ENCODE measurements at places on chromosomes 7 and 10.

DNA sequence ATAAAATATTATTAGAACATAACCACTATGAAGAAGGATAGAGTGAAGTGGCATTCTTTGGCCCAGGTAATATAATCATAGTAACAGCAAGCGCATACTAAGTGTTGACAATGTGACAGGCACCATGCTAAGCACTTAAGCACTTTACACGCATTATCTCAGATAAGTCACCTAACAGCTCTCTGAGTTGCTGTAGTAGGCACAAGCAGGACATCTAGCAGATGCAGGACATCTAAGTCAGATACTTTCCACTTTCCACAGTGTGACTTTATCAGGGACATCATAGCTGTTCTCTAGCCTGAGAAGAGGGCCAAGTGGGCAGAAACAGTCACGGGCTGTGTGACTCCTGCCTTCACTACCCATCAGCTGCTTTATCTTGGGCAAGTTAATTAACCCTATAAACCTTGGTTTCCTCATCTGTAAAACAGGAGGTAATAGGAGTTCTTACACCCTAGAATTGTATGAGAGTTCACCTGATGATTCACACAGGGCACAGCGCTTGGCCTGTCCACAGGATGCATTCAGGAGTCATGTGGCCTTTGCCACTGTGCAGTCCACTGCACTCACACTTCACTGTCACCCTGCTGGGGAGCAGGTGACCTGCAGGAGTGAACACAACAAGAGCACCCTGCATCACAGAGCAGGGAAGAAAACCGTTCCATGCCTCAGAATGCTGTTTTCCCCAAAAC is 12.5 kb downstream of the LIPA start:
- DNase-seq, result no peak

GRCh38 chr7:98872328-98872924 is 2.6 kb upstream of the TMEM130 start:
- no peak for DNase-seq

GRCh38 chr10:44280226-44281014 is 104.5 kb downstream of the CXCL12 start:
- no peak for DNase-seq

GRCh38 chr7:134419875-134420274 is 39.0 kb downstream of the AKR1B1 start:
- no peak for DNase-seq

DNA sequence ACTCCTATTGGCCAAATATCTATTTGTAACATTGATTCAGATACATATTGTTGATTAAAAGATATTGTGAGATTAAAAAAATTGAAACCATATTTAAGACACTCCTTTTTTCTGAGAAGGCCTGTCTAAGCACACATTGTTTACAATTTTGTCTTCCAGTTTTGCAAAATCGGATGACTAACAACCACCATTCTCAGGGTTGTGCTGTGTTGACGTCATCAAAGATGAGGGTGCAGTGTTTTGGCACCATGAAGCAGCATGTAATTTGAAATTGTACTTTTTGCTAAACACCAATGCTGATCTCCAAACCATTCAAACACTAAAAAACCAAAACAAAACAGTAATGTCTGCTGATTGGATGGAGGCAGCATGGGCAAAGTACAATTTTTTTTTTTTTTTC is 7.4 kb downstream of the CREB5 start:
- DNase-seq, result no peak

DNA sequence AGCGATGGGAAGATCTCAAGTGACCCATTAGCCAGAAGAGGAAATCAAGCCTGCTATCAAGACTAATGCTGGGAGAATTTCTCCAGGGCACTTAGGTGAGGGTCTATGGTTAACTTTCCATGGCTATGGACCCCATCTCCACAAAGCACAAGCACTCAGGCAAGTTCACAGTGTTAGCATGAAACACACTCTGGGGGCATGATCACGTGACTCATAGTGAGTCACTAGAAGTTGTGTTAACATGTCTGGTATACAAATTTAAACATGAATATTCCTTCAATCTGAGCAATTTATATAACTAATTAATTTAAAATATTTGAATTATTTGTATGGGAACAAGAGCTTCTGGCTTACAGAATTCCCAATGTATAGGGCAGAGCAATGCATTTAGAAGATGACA is 131.8 kb downstream of the FAM204A start:
- DNase-seq, result no peak

DNA sequence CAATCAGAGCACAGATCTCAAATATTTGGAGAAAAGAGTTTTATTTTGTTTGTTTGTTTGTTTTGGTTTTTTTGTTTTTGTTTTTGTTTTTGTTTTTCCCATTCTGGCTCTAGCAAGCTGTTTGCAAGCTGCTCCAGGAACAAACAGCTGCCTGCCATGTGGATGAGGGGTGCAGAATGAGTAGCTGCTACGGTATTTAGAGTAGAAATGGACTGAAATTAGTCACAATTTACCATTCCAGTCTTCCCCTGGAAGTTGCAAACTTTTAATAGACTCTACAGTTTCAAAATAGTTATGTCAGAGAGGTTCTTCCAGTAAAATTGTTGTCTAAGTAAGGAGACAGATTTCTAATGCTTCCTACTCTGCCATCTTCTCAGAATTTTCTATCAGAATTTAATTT is 27.1 kb upstream of the TAS2R16 start:
- DNase-seq, result no peak

GRCh38 chr10:59872892-59873463 is 33.4 kb downstream of the CCDC6 start:
- DNase-seq, result no peak

DNA sequence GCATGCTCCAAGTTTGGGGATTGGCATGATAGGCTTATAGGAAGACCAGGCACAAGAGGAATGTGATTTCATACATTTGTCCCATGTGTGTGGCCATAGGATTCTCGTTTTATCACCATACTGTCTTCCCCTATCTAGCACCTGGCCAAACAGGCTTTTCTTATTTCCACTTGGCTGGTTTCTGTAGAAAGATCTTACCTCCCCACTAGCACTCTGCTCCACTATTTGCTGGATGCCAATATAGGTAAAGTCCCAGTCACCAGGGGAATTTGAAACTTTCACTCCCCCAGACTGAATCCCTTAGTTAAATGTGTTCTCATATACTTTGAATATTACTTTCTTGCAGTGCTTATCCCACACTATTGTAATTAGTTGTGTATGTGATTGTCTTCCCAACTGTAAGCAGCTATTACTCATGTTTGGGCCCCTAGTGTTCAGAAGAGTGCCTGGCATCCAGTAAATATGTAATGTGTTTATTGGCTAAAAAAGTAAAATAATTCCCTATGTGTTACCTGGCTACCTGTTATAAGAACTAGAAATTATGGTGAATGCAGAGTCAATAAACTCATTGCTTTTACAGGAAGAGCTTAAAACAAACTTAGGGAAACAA is 109.0 kb downstream of the LRMDA start:
- DNase-seq, result no peak

DNA sequence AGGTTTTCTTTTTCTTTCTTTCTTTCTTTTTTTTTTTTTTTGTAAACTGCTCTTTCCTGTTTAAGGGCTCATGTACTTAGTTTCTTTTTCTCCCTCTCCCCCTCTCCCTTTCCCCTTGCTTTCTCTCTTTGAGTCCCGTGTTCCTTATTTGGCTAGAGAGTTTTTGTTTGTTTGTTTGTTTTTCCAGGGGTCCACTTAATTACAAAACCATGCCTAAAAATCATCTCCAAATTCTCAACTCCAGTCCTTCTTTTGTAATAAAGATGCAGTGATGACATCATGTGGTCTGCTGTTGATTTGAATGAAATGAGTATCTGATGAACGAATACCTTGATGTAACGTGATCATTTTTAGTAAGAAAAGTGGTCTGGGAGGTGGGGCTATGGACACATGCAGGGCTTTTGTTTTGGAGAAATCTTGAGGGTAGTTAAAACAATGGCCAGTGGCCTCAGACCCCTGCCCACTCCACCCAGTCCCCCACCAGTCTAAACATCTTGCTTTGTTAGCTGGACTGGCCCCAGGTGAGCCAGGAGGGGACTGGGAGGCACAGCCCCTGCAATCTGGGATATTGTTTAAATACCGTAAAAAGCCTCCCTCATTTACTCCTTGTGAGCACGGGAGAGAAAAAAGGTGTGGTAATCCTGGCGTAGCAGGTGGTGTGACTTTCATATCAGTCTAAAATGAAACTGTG is 165.7 kb downstream of the LRMDA start:
- DNase-seq, result no peak

DNA sequence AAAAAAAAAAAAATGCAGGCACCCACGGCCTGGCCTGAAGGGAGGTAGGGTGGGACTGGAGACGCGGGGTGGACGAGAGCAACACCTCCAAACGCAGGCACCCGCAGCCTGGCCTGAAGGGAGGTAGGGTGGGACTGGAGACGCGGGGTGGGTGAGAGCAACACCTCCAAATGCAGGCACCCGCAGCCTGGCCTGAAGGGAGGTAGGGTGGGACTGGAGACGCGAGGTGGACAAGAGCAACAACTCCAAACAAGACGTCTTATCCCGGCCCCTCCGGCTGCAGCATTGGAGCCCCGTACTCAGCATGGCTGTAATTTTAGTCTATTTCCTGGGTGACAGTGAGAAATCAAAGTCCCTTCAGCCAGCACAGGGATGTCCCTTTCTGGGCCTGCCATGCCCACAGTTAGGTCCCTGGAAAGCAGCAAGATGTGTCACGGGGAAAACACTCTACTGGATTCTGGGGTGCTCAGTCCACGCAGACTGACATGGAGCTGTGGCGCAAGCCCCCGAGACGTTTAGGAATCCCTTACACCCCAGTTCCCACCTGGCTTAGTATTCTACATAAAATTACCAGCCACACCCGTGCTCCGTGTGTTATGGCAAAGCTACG is 119.9 kb downstream of the WDR37 start:
- no peak for DNase-seq

GRCh38 chr7:39838326-39838725 is 111.7 kb upstream of the CDK13 start:
- DNase-seq, result no peak

DNA sequence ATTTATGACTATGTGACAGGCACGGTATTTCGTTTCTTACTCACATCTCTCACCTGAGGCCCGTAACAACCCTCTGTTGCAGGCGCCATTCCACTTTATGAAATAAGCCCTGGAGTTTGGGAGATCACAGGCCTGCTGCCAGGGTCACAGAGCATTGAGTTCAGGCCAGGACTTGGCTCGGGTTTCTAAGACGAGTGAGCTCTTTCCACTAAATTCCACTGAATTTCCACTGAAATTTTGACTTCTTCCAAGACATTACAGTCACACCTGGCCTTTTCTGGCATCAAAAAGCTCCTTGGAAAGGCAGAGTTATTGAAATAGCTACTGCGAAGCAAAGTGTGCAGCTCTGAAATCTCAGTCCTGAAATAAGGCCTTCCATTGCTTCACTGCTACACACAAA is 282.8 kb upstream of the MGMT start:
- no peak for DNase-seq

GRCh38 chr7:32061346-32061745 is 8.9 kb downstream of the PDE1C start:
- DNase-seq, result no peak

- no peak for DNase-seq
Measured at GRCh38 chr7:139897422-139898090, 68.5 kb downstream of the TBXAS1 start.

- no peak for DNase-seq
Measured at GRCh38 chr7:55622241-55622640, 49.9 kb upstream of the VOPP1 start.

DNA sequence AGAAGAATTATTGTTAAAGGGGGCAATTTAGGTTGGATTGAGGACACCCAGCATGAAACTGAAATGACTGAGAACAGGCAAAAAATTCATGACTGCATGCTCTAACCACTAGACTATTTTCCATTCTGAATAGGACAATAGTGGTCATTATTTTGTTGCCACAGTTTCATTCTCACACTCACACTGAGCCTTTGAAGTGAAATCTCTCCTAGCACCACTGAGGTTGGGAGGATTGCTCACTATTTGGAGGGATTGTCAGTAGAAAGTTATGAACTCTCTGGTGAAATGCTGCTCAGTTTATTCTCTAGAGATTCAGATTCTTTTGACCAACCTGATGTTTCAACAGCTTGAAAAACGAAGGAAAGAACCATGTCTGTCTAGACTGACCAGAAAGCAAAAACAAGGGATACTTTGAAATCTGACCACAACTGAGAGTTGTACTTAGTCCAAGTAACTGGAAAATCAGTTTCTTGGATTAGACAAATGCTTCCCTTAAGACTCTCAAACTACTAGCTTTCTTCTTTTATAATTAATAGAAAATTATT is 191.2 kb downstream of the DYNC1I1 start:
- no peak for DNase-seq

- no peak for DNase-seq
Measured at GRCh38 chr7:155258226-155258560, 39.5 kb upstream of the INSIG1 start.

- DNase-seq, result no peak
Measured at GRCh38 chr7:2855386-2855785, 11.3 kb upstream of the GNA12 start.

GRCh38 chr10:94902570-94902969 is 35.9 kb upstream of the CYP2C9 start:
- DNase-seq, result no peak

GRCh38 chr10:176677-177076 is 41.4 kb downstream of the ZMYND11 start:
- no peak for DNase-seq

DNA sequence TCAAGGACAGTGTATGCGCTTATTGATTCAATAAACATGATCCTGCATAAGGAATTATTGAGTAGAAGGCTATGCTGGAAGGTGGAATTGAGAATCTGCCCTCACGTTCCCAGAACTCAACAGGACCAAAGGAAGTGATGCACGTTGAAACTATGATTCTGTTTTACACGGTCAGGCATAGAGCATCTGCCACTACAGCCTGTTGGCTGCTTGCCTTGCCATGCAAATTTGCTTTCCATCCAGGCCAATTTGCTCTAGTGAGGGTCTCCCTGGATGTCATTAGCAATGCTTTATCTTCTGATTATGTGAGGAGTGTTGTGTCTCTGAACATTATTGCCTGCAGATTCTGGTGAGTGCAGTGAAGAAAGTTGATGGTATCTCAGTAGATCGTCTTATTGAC is 132.9 kb downstream of the ADRA2A start:
- no peak for DNase-seq

DNA sequence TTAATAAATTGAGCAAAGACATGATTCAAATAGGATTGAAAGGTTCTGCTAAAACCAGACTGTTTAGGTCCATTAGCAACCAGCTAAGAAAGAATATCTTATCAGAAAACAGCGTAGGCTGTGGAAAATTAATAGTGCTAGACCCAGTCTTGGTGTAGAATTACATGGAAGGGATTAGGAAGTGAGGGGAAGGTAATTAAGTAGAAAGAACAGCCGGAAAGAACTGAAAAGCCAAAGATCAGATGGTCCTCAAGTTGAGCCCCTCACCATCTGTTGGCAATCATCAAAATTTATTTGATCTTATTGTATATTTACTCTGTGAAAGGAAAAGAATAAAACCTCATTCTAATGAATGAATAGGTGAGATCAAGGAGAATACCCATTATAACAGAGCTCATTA is 50.1 kb downstream of the COL1A2 start:
- no peak for DNase-seq
